NCI-H82 (cell line): ENCODE measurements at places on chromosomes 16 and 17.
A peak's percentile ranks its signal among the peaks of the same experiment; 100 is the strongest.

GRCh38 chr17:75679706-75680211 is 12.6 kb downstream of the SAP30BP start:
- DNase-seq: no peak

DNA sequence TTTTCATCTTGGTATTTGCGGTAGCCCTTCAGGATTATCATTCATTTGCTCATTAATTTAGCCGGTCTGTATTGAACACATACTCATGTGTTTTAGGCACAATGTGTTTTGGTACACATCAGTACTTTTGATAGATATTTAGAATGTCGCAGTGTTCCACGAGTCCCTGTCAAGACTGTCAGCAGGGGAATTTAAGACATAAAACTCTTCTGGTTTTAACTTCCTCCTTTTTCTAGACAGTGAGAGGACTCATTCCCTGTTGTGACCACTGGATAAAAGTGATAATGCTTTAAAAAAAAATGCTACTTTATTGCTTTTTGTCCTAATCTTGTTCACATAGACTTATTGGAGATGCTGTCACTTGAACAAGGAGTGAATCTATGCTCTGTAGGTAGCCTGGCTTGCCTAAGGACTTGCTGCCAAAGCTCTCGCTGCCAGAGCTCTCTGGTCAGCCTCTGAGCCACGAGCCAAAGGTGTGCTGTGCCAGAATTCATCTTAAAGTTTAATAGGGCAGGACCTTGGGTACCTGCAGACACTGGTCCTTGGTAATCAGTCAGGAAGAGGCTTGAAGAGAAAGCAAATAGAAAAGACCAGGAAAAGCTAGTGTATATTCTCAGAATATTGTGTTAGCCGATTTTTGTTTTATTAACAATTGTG is 5.4 kb downstream of the DCAF7 start:
- DNase-seq: no peak

- DNase-seq: peak; percentile 25
Observed at GRCh38 chr17:81923302-81924260, 4.0 kb downstream of the MAFG start.

DNA sequence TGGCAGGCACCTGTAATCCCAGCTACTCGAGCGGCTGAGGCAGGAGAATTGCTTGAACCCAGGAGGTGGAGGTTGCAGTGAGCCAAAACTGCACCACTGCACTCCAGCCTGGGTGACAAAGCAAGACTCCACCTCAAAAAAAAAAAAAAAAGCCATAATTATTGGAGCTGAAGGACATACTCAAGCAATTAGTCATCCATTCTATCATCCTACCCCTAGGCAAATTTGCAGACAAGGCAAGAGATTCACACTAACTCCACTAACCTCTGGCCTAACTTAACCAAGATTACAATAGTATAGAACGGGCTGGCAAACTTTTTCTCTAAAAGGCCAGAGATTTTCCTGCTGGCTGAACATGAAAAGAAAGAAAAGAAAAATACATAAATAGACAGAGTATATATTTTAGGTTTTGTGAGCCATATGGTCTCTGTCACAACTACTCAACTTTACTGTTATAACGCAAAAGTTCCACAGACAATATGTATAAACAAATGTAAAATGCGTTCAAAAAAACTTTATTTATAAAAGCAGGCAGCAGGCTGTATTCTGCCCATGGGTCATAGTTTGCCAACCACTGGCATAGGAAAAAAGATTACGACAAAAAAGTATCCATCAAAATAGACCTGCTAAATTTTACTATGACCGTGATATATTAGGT is 29.7 kb downstream of the BRIP1 start:
- DNase-seq: no peak

GRCh38 chr16:78505544-78506366 is 406.3 kb downstream of the WWOX start:
- peak; percentile 11 for DNase-seq

DNA sequence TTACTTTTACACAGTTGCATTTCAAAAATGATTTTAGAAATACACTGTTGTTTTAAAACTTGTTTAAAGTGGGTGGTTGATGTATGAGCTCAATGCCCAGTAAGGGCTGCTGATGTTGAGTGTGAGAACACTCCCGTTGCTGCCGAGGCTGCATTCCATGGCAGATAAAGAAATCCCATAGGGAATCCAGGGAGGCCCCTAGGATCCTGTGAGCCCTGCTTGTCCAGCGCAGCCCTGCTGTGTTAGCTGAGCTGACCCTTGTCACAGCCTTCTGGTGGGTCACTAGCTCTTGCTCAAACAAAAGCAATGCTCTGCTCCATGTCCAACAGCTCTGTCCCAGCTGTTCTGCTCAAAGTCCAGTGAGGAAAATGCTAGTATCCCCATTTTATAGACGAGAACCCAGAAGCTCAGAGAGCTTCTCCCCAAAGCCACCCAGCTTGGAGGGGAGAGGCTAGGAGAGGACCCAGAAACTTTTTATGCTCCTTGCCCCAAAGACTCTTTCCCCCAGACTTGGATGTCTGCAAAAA is 18.6 kb upstream of the COL1A1 start:
- DNase-seq: peak; percentile 40

GRCh38 chr16:26647870-26648269 is 418.9 kb upstream of the C16orf82 start:
- peak; percentile 14 for DNase-seq

GRCh38 chr17:81334987-81335772 is 40.1 kb upstream of the SLC38A10 start:
- DNase-seq: no peak

- no peak for DNase-seq
Observed at GRCh38 chr17:10370016-10370608, 2.7 kb downstream of the MYH13 start.

GRCh38 chr16:8936421-8936820 is 27.3 kb downstream of the USP7 start:
- peak; percentile 61 for DNase-seq

- DNase-seq: no peak
Observed at GRCh38 chr17:46895171-46895570, 27.8 kb upstream of the GOSR2 start.

GRCh38 chr17:46842835-46843234 is 8.5 kb upstream of the WNT9B start:
- peak; percentile 18 for DNase-seq

DNA sequence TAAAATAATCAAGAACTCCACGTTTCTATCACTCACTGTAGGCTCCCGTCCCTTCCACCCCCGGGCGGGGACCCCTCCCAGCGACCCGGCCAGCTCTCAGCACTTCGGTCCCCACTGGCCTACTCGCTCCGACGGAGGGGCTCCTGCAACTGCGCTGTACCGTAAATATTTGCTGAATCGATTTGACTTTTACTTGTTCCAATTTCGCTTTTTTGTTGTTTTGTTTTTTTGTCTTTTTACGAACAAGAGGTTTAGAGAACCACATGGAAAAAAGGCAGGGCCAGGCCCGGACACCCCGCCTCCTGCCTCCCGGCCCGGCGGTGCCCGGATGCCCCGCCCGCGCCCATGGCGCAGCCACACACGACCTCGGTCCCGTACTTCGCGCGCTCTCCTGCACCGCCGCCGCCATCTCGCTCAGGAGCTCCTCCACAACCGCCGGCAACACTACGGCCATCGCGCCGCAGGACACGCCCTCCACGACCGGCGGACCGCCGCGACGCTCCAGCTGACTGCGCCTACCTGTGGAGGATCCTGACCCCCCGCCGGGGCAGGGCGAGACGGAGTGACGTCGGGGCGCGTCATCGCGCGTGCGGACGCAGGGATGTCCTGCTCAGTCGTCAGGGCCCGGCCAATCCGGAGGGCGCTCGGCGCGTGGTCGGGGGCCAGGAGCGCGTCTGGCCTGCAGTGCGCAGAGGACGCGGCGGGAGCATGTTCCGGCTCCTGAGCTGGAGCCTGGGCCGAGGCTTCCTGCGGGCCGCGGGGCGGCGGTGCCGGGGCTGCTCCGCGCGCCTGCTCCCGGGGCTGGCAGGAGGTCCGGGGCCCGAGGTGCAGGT is at the start of the genes TTC19 and ZSWIM7:
Gene TTC19, plus strand, starts transcription at position 684 of the 833 bp plus-strand sequence. Its CDS starts 25 bp downstream, at position 709.
Gene ZSWIM7, minus strand, starts transcription at position 564 of the 833 bp plus-strand sequence. Its CDS starts 110 bp downstream, at position 454.
- peak; percentile 98 for DNase-seq

DNA sequence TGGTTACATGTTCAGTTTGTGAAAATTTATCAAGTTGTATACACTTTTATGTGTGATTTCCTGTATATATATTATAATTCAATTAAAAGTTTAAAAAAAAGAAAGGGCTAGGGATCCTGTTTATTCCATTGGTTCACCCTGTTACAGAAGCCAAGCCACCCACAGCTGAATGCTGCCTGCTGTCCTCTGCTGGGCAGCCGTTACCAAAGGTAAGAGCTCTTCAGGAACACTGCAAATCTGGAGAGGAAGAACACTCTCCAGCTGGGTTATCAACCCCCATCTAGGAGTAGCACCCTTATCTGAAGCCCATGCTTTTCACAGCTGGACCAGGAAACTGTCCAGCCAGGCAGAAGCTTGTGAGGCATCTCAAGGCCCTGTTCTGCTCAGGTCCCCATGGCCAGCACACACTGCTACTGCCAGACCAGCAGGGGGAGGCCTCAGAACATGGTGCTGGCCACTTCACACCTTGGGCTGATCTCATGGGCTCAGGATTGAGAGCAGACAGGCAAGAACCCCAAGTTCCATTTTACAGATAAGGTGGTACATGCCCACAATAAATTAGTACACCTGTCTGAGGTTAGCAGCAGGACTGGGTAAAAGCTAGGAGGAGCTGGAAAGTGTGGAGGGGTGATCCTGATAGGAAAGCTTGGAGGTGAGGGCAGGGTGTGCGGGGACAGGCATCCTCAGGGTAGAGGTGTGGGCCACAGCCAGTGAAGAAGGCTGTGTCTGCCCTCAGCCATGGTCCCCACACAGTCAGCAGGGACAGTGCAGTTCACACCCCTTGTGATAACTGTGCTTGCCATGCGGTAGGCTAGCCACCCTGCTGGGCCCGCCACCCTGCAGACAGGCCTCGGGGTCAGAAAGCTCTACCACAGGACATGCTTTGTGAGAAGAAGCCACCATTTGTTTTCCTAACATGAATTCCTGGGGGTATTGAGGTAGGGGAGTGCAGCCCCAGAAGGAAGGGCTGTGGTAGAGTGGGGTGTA is 54.3 kb upstream of the SREBF1 start:
- peak; percentile 85 for DNase-seq

DNA sequence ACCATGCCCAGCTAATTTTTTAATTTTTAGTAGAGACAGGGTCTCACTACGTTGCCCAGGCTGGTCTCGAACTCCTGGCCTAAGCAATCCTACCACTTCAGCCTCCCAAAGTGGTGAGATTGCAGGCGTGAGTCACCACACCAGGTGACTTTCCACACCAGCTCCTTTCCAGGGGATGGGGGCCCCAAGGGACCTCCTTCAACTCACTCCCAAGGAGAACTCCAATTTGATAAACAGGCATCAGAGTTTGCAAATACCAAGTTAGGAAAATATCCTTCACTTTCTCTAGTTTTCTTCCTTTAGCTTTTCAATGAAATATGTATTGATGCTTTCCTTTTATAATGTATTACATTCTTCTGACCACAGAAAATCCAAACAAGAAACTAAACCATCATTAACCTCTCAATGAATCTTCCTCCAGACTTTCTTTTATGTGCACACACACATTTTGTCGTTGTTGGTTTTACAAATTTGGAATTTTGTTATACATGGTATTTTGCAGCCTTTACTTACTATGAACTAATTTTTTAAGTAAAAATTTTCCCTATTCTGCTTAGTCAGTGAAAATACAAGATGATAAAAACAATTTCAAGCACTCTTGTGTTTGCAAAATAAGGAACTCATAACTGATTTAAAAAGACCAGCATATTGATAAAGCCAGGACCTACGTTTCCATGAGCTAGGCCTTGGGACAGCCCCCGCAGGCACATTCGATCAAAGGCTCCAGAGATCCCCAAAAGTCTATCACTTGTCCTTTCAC is 32.0 kb downstream of the GAS7 start:
- DNase-seq: no peak

DNA sequence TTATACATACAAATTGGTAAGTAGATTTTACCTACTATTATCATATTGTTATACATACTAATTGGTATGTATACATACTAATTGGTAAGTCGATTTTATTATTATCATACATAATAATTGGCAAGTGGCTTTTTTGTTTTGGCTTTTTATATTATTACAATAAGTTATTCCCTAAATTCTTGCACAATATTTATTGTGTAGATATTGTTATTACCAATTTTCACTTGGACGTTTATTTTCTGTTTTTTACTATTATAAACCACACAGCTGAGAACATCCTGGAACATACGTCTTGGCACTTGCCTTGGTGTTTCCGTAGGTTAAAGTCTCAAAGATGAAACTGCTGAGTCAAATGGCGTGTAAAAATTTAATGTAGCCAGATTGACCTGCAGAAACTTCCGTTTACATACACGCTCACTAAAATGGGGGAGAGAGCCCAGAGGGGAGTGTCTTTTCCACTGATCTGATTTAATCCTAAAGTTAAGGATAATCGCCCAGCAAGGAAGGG is 18.9 kb downstream of the GNGT2 start:
- no peak for DNase-seq

- no peak for DNase-seq
Observed at GRCh38 chr16:70714581-70715054, 28.8 kb upstream of the MTSS2 start.

DNA sequence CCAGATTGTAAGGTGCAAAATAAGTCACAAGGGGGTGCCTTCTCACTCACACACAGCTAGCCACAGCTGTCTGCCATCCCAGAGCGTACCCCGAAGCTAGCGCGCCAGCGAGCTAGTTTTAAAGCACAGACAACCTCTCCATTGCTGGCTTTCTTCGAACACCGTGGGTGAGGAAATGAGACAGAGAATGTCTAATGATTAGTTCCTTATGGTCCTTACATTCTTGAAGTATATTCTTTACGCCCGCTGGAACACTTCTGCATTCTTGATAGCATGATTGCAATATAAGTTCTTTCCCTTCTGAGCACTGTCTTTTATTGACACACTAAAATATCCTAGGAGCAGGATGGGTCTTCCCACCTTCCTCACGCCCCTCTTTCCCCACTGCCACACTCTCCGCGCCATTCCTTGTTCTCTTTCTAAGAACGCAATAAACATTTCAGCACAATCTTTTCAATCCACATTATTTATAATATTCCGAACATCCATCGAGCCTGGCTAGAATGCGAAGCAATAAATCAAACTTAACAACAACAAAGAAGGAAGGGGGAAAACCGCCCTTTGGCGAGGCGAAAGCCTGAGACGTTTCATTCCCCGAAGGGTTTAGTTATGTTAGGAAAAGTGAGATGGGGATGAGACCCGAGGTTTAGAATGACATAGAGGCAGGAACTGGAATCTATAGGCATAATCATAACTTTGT is 251.3 kb downstream of the NTN1 start:
- DNase-seq: no peak

GRCh38 chr17:49106321-49107210 is 26.0 kb upstream of the B4GALNT2 start:
- no peak for DNase-seq
